IMR-90 (cell line): ENCODE measurements at places on chromosomes 2 and 18. TPM values are rescaled to one million over a fixed set of nuclear protein-coding genes. Genes with fewer than 3 reads are reported as not detected.

CSRNP3 gene
- total RNA-seq, result 0.56 and 0.72 TPM in 2 replicates

RTKN gene
- 9.4 and 11.1 TPM in 2 replicates for total RNA-seq

PHOSPHO2 gene
- 0.54 and 0.56 TPM in 2 replicates for total RNA-seq

ABCG5 gene
- total RNA-seq, result not detected in 2 replicates

OTOF gene
- total RNA-seq, result not detected in 2 replicates

CYRIA gene
- 1.7 and 3.8 TPM in 2 replicates for total RNA-seq

DNA sequence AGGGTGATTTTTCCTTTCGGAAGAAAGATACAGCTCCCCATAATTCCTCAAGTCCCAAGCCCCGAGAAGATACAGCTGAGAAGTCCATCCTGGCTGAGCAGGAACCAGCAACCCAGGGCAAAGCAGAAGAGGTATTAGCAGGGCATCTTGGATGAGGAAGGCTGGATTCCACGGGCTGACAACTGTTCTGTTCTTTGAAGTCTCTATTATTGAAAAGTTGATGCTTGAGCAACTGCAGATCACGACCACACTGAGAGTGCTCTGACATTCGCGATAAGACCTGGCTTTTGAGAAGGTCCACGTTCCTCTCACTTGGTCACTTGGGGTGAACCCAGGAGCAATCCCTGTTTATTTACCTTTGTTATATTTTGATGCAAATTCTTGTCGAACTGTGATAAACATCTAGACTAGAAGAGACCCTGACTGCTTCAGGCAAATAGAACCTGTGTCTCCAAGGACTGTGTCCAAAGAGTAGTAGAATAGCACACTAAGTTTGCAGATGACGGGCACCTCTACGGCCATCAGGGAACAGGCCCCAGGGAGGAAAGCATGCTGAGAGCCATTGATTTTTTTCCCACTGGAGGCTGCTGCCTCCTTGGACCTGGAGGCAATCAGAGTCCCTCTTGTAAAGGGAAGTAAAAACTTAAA is 133.1 kb downstream of the ARL4C start:
- DNase-seq, result no peak

- no peak for DNase-seq
These were observed 408.8 kb downstream of the GALNT13 start for GRCh38 chr2:154280543-154280942.

DNA sequence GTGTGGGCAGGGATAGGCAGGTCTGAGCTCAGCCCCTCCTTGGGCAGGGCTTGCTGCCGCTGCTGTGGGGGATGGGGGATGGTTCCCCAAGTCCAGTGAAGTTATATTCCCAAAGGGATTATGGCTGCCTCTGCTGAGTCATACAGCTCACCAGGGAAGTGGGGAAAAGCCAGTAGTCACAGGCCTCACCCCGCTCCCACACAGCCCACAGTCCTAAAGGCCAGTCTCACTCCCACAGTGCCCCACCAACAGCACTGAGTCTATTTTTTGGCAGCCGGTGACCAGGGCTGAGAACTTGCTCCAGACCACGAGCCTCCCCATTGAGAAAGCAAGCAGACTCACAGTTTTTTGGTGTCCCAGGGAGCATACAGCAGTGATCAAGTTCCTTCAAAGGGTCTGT is 173.3 kb downstream of the OSR1 start:
- peak; percentile 27 for DNase-seq

GRCh38 chr2:142321706-142322280 is 191.0 kb upstream of the LRP1B start:
- DNase-seq, result no peak

- DNase-seq, result peak; percentile 54
These were observed 3.6 kb downstream of the SCRN3 start for GRCh38 chr2:174399171-174399570.

DNA sequence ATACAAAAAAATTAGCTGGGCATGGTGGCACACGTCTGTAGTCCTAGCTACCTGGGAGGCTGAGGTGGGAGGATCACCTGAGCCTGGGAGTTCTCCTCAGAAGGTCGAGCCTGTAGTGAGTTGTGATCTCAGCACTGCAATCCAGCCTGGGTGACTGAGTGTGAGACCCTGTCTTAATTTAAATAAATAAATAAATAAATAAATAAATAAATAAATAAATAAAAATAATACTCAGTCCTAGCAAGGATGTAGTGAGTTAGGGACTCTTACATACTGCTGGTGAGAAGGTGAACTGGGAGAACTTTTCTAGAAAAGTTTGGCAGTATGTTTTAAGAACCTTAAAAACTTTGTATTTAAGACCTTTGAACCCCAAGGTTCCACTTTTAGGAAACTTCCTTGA is 230.0 kb downstream of the CLIP4 start:
- no peak for DNase-seq

DNA sequence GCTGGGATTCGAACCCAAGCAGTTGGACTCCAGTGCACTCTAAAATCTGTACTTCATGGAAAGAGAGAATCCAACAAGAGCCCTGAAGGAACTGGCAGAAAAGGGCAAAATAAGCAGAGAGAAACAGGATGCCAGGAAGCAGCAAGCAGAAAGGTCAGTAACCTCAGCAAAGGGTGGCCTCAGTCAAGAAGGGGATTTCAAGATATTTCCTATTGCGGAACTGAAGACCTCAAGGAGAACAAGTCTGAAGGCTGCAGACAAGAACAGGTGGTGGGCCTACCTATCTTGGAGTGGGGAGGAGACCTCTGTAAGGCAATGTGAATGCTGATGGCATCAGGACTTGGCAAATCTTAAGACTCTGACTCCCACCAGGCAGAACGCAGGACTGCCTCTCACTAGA is 20.1 kb upstream of the MREG start:
- no peak for DNase-seq

DNA sequence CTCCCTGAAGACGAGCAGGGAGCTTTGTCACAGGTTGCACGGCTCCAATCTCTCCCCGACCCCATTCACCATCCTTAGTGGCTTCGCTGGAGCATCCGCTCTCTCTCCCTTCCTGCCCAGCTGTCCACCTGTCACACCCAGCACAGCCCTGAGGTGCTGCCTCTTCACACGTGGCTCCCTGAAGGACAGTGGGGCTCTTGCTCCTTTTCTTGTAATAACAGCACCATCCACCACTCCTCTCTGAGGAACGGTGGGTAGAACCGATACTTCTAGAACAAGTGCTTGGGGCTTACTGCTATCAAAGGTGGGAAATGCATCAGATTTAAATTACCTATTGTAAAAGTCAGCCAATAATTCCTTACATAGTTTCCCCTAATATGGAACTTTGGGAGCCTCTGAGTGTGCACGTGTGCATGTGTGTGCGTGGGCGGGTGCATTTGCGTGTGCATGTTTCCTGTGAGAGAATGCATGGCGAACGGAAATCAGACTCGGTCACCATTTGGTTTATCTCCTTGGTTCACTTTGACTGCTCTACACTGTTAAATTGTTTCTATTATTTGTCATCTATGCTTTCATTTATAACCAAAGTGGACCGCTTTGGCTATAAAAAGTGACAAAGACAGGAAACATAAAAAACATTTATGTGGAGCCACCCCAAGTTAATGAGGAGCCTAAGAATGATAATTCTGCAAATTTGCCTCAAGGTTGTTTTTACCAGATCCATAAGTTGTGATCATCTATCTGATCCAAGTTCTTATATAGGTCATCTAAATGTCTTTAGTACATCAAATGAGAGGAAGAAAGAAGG is 39.1 kb downstream of the KLHL29 start:
- DNase-seq, result no peak
